Stimulated activated CD8-positive, alpha-beta memory T cell treated with anti-CD3 and anti-CD28 coated beads, Interleukin-15, amount 100 ng/mL, for 4 hours (primary cell): ENCODE measurements at places on chromosomes 3 and 15.

DNA sequence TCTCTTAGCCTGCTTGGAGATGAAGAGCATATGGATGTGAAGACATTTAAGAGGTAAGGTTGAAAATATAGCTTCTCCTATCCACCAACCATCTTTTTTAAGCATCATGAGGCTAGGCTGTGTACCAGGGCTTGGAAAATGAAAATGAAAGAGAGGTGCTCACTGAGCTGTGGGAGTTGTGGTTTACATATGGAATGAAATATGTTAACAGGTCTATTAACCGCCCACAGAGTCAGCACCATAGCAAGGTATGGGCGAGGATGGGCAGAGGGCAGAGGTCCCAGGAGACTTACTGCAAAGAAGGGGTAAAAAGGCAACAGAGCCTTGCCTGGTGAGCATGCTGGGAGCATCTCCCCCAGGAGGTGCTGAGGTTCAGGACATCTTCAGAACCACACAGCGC, 273.1 kb downstream of the GABRG3 start:
- no peak for DNase-seq

DNA sequence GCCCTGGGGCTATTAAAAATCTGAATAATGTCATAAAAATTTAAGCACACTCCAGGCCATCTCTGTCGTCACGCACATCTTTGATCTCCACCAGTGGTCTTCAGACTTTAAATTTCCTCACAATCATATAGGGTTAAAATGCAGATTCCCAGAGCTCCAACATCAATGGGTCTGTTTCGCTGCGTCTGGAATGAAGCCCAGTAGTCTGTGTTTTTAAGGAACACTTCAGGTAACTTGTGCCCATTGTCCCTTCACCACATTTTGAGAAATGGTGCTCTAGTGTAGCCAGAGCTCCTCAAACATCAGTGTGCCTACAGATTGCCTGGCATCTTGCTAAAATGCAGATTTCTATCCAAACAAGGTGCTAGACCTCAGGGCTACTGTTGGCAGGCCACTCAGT, 9.8 kb downstream of the SEMA6D start:
- DNase-seq = no peak

DNA sequence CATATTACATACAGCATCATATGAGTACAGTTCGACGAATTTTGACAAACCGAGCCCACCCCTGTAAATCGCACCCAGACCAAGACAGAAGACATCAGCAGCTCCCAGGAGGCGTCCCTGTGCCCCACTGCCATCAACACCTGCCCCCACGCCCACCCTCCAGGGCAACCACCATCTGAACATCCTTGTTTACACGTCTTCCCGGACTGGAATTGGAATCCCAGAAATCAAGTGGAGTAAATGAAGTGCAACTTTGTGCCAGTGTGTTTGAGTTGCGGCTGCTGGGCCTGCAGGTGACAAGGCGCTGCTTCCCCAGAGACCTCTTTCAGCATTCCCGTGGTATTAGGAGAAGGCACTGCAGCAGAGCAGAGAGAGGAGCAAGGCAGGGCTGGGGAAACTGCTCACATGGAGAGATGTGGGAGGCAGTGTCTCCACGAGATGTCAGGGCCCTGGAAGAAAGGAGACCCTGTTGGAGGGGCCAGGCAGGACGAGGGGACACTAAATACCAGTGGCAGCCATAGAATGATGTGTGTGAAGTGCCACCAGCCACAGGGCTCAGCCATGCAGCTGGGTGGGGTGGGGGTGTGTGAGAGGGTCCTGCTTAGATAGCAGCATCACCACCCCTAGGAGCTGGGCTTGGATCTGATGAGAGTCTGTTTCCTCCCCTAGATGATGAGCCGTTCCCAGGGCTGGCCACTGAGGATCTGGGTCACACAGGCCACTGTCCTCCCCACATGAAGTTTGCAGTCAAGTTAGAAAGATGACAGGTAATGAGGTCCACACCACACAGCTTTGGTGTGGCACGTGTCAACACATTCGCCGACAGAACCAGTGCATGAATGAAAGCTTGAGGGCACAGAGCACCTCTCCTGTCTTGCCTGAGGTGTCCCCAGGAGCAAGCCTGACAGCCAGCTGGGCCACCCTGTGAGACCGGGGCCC, 33.4 kb upstream of the PCSK6 start:
- no peak for DNase-seq

- no peak for DNase-seq
Measured at GRCh38 chr15:63530235-63530634, 25.8 kb downstream of the USP3 start.

DNA sequence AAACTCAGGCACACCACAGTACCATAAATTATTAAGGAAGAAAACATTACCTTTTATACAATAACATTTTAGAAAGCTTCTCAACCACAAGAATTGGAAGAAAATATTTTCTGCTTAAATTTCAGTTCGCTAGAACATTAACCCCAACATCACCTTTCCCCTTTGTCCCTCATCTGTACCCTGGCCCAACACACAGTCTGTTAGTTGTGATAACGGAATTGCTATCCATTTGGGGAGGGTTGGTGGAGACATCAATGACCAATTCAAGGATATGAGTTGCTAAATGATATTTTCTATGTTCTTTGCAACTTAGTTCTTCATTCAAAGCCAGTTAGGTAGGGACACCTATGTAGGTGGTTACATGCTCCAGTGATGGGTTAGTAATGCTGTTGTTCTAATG, 5.8 kb downstream of the EID1 start:
- DNase-seq = no peak

GRCh38 chr3:25618028-25618427, 46.7 kb downstream of the TOP2B start:
- no peak for DNase-seq

- no peak for DNase-seq
Measured at GRCh38 chr15:72199205-72199515, 1.6 kb upstream of the GRAMD2A start.

- no peak for DNase-seq
Measured at GRCh38 chr15:73982222-73982962, 9.7 kb downstream of the STOML1 start.

GRCh38 chr15:28289694-28290463, 32.1 kb downstream of the HERC2 start:
- DNase-seq = no peak
